ENCODE measurements at places on chromosomes 11 and 22.

DNA sequence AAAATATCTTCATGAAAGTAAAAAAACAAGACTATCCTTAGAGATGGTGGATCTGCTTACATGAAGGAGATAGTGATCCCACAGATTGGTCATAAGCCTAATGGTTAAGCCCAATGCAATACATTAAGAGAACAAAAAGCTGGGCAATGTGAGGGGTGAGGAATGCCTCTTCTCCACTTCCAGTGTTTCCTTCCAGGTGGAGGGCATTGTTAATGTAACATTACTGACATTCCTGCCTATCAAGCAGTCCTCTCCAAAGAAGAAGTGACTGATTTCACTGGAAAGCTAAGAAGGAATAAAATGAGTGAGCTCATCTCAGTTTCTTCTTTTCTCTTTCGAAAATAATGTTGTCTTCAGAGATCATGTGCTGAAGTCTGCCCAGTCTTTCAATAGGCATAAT lies 207.8 kb downstream of the RAB38 start:
- no peak for DNase-seq

GRCh38 chr11:134481933-134482527 lies 70.0 kb upstream of the B3GAT1 start:
- no peak for DNase-seq

DNA sequence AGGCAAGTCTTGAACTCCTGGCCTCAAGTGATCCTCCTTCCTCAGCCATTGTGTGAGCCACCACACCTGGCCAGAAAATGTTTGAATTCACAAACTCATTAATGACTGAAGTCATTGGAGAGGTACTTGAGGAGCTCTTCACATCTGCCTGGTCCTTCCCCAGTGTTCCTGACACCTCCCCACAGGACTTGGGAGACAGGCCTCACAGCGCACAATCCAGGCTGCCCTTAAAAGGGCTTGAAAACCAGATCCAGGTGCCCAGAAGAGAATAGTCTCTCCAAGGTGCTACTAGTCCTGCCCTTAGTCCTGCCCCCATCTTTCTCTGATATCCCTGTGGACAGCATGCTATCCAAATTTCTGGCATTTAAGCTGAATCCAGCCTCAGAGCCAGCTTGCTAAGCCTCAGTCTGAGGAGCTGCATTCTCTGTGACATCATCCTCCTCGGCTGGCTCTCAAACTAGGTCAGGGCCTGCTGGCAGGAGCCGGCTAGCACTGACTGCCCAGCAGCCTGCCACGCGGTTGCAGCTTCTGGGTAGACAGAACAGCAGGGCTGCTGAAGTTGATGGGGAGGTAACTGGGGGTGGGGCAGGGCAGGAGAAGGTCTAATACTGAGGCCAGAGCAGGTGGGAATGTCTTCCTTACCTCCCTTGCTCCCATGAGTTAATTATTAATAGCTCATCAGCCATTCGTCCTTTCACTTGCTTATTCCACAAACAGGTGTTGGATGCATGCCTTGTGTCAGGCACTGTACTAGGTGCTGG lies 35.3 kb upstream of the NECTIN1 start:
- DNase-seq = no peak

DNA sequence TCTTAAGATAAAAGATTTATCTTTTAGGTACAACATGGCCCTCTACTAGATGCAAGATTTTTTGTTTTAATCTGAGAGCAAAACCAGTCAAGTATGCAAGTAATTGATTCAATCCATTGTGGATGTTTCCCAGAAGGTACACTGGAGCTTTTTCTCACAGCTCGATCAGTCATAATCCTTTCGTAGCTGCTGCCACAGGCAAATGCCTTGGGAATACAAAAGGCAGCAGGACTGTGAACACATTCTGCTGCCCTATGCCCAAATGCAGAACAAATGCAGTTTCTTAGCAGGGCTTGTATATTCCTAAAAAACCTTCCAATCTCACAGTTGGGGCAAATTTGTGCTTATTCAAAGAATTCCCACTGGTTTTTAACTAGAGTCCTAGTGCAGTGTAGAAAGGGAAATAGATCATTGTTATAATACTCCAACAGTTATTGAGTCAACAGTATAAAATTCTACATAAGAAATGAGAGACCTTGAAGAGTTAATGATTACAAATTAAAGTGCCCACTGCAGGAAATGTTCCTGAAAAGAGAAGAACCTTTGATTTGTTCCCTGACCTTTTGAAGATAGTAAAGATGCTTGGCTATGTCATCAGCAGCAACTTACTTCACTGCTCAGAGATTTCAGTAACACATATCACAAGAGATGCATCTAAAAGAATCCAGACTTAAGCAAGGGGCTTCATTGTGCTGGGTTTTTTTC lies 14.1 kb downstream of the LPXN start:
- no peak for DNase-seq

- no peak for DNase-seq
Observed at GRCh38 chr11:114044042-114044871, 15.3 kb upstream of the ZBTB16 start.

DNA sequence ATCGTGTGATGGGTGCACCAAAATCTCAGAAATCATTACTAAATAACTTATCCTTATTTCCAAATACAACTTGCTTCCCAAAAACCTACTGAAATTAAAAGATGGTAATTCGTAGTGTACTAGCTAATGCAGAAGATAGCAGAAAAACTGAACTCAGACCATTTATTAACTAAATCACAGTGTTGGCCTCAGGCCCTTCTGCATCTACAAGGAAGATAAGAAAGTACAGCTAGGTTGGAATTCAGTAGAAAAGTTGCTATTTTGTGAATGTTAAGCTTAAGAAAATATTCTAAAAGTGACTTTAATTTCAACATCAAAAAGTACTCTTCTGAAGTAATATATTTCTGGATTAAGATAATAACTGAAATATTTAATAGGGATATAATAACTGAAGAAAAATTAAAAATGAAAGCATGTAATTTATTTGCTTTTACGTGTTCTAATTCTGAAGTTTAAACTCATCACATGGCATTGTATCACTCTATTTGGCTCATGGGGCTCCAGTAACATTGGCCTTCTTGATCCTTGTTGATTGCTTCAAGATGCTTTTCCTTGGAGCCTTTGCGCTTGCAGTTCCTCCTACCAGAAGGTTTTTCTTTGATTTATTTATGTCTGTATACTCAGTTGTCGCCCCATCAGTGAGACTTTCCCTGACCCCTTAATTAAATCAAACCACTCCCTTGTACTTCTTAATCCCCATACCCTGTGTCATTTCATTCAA lies 847.9 kb upstream of the ANO3 start:
- DNase-seq = no peak

GRCh38 chr22:30718491-30718890 lies 23.8 kb downstream of the OSBP2 start:
- DNase-seq = no peak

- DNase-seq = no peak
Observed at GRCh38 chr22:42693055-42693762, 27.5 kb downstream of the A4GALT start.

GRCh38 chr11:131278472-131278871 lies 91.9 kb upstream of the NTM start:
- no peak for DNase-seq

GRCh38 chr22:20765938-20766337 lies 8.0 kb upstream of the SERPIND1 start:
- no peak for DNase-seq

DNA sequence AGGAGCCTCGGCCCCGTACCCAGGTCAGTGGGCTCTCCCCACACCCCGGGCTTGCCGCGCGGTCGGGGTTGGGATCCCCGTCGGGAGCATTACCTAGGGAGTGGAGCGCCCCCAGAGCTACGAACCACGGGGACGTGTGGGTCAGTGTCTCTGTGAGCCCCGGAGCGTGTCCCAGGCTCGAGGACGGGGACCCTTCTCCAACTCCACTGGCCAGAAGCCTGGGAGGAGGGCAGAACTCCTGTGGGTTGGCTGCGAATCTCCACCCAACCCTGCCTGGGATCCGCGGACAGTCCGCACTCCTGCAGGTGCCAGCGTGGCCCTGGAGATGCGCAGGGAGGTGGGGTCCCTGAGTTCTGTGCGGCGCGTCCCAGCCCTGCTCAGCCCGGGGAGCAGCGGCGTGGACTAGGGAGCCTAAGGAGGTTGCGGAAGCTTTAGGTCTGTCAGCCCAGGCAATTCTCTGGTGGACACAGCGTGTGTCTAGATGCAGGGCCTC lies 346 bp downstream of the PPFIBP2 start:
- DNase-seq = no peak

DNA sequence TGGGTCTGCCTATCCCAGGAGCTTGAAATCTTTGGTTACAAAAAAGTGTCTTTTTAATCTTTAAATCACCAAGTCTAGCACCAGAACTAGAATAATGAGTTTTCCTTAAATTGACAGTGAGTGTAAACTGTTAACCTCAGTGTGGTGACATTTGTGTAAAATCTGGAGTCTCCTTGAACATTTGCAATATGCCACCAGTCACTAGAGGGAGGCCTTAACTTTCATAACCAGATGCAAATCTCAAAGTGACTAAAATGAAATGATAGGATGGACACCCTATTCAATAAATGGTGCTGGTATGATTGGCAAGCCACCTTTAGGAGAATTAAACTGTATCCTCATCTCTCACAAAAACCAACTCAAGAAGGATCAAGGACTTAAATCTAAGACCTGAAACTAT lies 8.3 kb upstream of the SCGB1D2 start:
- DNase-seq = no peak

GRCh38 chr11:64227405-64227956 lies 1.4 kb downstream of the NUDT22 start:
- no peak for DNase-seq

DNA sequence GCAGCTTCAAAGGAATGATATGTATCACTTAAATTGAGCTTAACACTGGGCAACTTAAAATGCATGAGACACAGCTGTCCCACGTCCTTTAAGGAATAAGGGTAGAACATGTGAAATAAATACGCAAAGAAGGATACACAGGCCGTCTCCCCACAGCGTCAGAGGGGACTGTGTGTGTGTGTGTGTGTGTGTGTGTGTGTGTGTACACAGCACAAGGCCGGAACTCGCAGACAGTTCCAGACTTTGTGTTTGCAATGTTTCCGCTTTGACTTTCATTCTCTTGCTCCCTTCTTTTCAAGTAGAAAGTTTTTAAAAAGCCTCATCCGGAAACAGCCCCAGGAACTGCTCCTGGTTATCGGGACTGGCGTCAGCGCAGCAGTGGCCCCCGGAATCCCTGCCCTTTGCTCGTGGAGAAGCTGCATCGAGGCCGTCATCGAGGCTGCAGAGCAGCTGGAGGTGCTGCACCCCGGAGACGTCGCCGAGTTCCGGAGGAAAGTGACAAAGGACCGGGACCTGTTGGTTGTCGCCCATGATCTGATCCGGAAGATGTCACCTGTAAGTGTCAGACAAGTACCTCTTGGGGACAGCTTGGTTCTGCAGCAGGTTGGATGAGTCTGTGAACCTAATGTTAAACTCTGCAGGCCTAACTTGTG lies 13.3 kb downstream of the FAM118A start:
- DNase-seq = no peak

DNA sequence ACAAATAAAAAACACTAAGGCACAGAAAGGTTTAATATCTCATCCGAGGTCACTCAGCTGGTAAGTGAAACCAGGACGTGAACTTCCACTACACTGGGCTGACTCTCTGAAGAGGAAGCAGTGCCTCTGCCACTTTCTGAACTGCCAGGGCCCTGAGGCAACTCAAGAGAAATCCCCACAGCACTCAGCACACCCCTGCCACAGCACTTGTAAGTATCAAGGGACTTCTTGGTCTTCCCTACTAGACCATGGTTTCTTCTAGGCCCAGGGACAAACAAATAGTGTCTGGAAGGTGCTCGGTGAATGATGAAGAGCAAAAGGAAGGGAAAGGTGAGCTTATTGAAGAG lies 49.7 kb downstream of the RPL27A start:
- no peak for DNase-seq

- DNase-seq = no peak
Observed at GRCh38 chr11:68037411-68038225, 1.2 kb upstream of the TCIRG1 start.

DNA sequence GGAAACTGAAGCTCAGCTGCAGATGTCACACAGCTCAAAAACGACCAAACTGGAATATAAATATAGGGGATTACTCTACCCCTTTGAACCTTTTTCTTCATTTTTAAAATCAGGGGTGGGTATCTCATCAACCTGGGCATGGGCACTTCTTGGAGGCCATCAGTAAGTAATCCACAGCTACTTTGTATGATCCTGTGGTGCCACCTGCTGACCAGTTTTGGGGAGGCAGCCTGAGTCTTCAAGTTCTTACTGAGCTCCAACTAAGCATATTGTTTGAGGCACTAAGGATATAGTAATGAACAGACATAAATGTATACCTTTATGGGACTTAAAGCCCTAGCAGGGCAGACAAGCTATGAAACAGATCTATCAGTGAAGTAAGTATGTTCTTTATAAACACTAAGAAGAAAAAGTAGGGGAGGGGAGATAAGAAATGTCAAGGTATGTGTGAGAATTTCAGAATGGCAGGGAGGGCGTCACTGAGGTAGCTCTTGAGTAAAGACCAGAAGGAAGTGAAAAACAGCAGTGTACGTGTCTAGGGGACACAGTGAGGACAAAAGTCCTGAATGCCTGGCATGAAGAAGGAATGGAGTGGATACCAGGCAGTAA lies 18.4 kb downstream of the TUB start:
- peak; percentile 51 for DNase-seq

DNA sequence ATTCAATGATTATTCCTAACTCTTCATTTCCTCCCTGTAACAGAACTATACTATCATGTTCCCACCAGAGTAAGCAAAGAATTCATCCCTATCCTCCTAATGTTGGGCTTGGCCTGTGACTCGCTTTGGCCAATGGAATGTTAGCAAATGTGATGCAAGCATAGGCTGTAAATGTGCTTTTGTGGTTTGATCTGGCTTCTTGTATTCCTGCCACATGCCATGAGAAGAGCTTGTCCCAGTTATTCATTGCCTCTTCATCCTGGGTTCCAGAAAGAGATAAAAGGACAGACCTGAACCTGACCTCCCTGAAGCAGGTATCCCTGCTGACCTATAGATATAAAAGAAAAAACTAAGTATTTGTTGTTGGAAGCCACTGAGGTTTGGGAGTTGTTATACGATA lies 51.0 kb downstream of the SYTL2 start:
- peak; percentile 11 for DNase-seq

DNA sequence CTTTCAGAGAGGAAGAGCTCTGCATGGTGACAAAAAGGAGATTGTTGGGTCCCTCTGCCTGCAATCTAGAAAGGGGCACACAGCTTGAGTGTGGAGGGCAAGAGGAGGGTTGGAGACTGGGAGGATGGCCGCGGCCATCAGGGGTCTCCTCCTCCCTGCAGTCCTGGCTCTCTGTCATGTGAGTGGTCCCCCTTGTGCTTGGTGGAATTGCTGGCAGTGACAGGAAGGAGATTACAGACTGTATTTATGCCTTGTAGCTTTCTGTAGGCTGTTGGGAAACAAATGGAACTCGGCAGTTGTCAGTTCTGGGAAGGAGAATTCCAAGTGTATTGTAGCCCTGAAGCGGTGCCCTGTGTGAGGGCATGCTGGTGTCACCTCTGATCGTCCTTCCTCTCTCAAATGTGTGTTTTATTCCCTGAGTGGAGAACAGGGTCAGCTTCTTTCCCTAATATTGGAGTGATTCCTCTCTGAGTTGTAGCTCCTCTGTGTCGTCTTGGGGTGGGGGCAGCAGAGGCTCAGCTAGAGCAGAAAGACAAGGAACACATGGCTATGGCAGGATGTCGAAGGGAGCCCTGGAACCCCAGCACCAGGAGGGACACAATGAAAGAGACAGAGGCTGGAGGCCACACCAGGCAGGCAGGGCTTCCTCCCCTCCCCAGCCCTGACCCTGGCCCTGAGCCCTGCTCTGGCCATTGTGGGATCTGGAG lies 163.1 kb downstream of the PKNOX2 start:
- DNase-seq = no peak
